Midbrain (tissue), 1 donor: ENCODE measurements at places on chromosomes 4 and X.

- DNase-seq = no peak
Measured at GRCh38 chr4:78297116-78297800, 240.1 kb downstream of the FRAS1 start.

- DNase-seq = no peak
Measured at GRCh38 chr4:1535926-1536578, 129.8 kb upstream of the NKX1-1 start.

GRCh38 chr4:159227378-159227777 is 124.5 kb downstream of the RAPGEF2 start:
- DNase-seq = no peak

DNA sequence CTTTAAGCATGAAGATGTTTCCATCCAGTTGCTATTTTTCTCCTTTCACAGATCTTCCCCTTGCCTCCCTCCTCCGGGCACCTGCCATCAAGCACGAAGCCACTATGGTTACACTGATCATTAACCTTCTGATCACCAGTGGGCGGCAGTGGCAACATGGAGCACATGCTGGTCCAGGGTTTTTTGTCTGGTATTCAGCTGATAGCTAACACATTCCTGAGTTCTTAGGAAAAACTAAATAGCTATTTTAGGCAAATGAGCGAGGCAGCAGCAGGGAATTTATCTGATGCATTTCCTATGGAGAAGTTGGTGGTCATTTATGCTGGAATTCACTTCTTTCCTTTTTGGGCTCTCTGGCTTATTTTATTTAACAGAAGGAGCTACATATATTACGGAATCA is 22.9 kb downstream of the SHISA3 start:
- no peak for DNase-seq

- DNase-seq = no peak
Measured at GRCh38 chr4:132114885-132115284, 1034.2 kb upstream of the PCDH10 start.

GRCh38 chr4:54517781-54518444 is 139.8 kb upstream of the KIT start:
- DNase-seq = no peak

GRCh38 chrX:108223585-108223984 is 132.0 kb downstream of the ATG4A start:
- DNase-seq = no peak

- DNase-seq = no peak
Measured at GRCh38 chr4:22607382-22607781, 85.4 kb upstream of the GBA3 start.

GRCh38 chr4:142095886-142096605 is 459.7 kb downstream of the IL15 start:
- no peak for DNase-seq

DNA sequence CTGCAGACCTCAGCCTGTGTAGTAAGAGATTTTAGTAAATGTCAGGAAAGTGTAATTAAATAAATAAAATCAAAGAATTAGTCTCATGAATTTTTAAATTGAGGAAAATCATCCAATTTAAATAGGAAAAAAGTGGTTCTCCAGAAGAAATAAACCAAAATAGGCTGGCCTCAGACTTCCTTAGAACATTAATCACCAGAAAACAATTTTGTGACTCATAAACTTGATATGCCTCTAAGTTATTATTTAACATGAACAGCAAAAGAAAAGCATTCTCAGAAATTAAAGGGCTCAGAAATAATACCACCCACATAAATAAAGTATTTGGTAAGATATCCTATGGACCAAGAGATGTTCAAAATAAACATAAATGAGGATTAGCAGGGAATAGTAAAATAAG is 14.3 kb downstream of the FAM47B start:
- no peak for DNase-seq

GRCh38 chr4:4338210-4339001 is 48.4 kb downstream of the ZBTB49 start:
- DNase-seq = no peak

DNA sequence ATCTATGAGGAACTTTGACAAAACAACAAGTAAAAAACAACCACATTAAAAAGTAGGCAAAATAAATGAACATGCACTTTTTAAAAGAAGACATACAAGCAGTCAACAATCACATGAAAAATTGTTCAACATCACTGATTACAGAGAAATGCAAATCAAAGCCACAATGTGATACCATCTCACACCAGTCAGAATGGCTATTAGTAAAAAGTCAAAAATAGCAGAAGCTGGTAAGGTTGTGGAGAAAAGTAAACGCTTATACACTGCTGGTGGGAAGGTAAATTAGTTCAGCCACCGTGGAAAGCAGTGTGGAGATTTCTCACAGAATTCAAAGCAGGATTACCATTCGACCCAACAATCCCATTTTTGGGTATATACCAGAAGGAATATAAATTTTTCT is 17.0 kb upstream of the LNX1 start:
- DNase-seq = no peak

DNA sequence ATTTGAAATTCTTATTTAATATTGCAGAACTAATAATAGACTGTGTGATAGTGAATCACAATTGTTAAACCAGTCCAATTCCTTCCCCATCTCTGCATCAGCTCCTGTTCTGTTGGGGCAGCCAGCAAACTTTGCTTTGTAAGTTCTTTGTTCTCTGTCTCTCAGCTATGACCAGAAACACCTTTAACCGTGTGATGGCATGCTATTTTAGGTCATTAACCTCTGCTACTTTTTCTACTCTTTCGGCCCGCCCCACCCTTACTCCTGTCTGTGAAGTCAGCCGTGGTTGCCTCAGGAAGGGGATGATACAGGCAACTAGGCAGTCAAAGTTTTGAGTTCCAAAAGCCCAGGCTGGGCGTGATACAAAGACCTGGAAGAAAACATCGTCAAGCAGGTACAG is 51.3 kb upstream of the EGFL6 start:
- DNase-seq = no peak

DNA sequence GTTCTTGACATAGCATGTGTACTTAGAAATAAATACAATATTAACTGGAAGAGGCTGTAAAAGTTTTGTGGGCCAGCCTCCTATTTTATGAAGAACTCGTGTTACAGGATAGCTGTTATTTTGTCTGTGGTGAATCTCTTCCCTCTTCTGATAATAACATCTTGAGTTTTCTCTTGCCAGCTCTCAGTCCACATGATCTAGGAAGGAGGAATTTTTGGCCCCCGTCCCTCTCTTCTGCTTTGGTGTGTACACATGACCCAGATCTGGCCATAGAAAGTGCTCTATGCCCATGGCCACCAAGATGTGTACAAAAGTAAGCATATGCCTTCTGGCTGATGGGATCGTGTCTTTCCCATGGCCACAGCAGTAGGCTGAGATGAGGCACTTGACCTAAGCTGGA is 108.0 kb upstream of the LEF1 start:
- no peak for DNase-seq

DNA sequence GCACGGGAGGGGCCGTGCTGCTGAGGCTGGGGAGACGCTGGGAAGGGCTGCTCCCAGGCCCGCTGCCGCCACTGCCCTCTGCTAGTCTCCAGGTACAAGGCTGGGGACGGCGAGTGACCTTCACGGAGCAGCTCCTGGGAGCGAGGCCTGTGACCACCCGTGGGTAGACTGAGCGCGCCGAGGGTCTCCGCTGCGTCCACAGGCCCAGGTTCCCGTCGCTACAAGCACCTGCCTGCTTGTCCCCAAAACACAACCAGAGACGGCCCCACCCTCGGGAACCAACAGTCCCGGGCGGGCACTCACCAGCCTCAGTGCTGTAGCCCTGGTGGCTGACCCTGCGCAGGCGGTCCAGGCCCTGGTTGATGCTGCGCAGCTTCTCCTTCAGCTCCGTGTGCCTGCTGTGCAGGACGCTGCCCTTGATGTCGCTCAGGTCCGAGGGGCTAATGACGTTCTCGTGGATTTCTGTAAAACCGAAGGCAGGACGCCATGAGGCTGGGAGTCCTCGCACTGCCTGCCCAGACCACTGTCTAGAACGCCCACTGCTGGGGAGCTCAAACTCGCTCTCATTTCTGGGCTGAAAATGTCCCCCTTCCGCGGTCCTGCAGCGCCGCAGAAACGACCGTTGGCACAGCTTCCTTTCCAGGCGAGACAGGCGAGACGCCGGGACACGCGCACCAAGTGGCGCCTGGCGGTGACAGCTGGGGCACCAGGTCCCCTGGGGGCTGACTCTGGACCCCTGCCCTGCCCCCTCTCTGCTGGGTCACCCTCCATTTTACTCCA is 14.3 kb downstream of the LRPAP1 start:
- no peak for DNase-seq

GRCh38 chrX:47566841-47567240 is 5.8 kb downstream of the ARAF start:
- no peak for DNase-seq

GRCh38 chrX:72126048-72126415 is 5.7 kb downstream of the RTL5 start:
- no peak for DNase-seq

DNA sequence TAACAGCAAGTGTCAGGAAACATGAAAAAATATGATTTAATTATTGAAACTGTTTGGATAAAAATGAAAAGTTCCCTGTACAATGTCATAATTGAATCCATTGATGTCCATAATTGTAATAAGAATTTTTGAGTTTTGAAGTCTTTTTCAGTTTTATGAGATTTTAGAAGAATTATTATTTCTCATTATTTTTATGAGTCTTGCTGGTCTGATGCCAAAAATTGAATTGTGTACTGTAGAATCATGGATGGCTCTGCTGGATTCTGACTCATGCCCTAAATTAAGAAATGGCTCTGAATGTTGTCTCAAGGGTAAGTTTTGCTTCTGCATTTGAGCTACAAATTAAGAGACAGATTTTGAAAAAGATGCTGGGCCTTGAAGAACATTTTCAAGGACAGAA is 132.8 kb upstream of the MAP9 start:
- DNase-seq = no peak

DNA sequence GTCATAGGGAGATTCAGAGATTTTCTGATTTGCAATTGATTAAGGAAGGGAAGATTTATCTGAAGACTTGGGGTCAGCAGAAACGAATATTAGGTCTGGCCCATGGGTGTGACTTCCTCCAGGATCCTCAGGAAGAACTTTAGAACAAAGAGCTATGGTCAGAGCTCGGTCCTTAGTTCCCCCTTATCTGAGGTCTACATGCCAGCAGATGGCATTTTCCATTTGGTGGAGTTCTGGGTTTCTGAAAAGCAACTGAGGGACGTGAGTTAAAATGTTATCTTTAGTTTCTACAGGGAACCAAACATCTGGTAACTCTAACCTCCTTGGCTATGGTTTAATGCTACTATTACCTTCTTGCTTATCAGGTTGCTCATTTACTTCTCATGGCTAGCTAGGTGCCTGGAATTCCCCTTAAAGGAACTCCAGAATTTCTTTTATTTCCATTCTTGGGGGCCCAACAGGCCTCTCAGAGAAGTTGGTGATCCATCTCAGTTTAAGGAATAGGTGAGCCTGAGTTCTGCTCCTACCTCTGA is 40.7 kb downstream of the KLF3 start:
- DNase-seq = no peak
